ENCODE measurements at places on chromosomes 2 and 18.

- DNase-seq, result no peak
Measured at GRCh38 chr2:200288670-200289429, 17.6 kb upstream of the SPATS2L start.

- no peak for DNase-seq
Measured at GRCh38 chr2:102147935-102148334, 5.4 kb downstream of the IL1R1 start.

- DNase-seq, result no peak
Measured at GRCh38 chr18:48825101-48825745, 125.5 kb downstream of the SMAD7 start.

GRCh38 chr2:236963631-236964182, 122.0 kb upstream of the COPS8 start:
- no peak for DNase-seq

DNA sequence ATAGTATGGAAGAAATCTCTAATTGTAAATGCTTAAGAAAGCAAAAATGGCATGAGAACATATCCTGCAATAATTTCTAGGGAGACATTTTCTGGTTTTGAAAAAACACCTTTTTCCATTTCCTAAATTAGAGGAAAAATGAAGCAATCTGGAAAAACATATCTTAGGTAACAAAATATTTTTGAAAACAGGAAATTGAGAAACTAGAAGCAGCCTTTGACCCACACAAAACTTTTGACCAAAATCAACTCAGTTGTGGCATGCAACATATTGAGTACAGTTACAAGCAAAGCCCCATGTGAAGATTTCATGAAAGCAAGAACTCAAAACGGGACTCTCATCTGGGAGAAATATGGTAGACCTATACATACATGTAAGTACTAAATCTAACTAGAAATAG, 28.6 kb upstream of the CHAC2 start:
- DNase-seq, result no peak

GRCh38 chr18:36533446-36534153, 236.1 kb downstream of the FHOD3 start:
- DNase-seq, result no peak

GRCh38 chr18:55343396-55344073, 244.5 kb downstream of the TCF4 start:
- no peak for DNase-seq

GRCh38 chr2:194332799-194333490, 1324.1 kb upstream of the SLC39A10 start:
- DNase-seq, result no peak

- no peak for DNase-seq
Measured at GRCh38 chr2:12320991-12321641, 395.6 kb upstream of the TRIB2 start.

DNA sequence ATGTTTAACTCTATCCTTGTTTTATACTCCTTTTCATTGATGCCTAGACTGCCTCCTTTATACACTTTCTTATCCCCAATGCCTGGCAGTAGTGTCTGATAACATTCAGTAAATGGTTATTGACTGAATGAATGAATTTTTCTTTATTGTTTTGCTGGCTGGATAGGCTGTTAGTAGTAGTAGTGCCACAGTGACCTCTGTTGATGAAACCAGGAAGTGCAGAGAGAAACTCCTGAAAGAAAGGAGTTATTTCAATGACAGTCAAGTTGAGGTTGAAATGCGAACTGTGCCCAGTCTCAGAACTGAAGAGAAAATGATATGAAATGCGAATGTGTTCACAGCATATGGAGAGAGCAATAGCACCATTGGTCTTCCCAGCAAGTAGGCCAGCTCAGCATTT, 26.8 kb upstream of the SLC9A2 start:
- no peak for DNase-seq

DNA sequence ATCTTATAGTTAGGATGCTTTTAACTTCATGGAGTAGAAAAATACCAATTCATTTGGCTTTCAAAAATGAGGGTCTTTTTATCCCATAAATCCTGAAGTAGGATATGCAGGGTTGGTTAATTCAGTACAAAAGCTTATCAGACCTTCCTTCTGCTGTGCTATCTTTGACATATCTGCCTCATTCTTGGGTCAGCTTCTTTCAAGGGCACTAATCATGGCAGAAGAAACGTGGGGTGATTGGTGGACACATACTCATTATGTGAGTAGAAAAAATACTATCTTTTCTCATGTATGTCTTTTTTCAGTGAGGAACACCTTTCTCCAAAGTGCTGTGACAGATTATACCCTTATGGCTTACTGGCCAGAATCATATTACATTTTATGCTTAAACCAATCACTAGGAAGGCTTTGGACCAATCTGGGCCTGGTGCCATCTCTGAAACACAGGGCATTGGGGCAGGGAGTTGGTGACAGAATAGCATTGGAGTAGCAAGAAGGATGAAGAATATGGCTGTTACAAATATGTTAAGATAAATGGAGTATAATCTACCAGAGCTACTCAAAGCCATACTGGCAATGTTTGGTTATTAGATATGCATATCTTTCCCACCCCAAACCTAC, 10.1 kb downstream of the UGP2 start:
- DNase-seq, result no peak

GRCh38 chr18:9095297-9096006, 7.0 kb upstream of the NDUFV2 start:
- no peak for DNase-seq
